Regular cardiac myocyte (primary cell): ENCODE measurements at places on chromosomes 1 and 21. TPM values are rescaled to one million over a fixed set of nuclear protein-coding genes. Genes with fewer than 3 reads are reported as not detected.

The YOD1 gene
- total RNA-seq: 7.3 and 7.9 TPM in 2 replicates

The MROH9 gene
- 0.38 and 0.85 TPM in 2 replicates for total RNA-seq

The PAPPA2 gene
- total RNA-seq: 2.9 and 4.8 TPM in 2 replicates

The DRAXIN gene
- total RNA-seq: 0.56 and 0.77 TPM in 2 replicates

The SOD1 gene
- total RNA-seq: 304 and 451 TPM in 2 replicates

The RGS2 gene
- 48.5 and 76.1 TPM in 2 replicates for total RNA-seq

The FCRL6 gene
- not detected in 2 replicates for total RNA-seq

The MAP10 gene
- total RNA-seq: 0.96 and 1.1 TPM in 2 replicates

The CHRM3 gene
- total RNA-seq: under 0.01 TPM in 2 replicates

The PIK3CD gene
- 3.1 and 7.6 TPM in 2 replicates for total RNA-seq

The PTGFR gene
- total RNA-seq: 12.7 and 16.9 TPM in 2 replicates

The IL19 gene
- 0.28 TPM in 1 of 2 replicates, not detected in the other for total RNA-seq

The CTSS gene
- total RNA-seq: 3.3 and 12.4 TPM in 2 replicates

The THAP3 gene
- total RNA-seq: 22.4 and 24.0 TPM in 2 replicates

The COL9A2 gene
- total RNA-seq: 0.38 and 1.4 TPM in 2 replicates

The AMY1B gene
- not detected in 2 replicates for total RNA-seq

The TGFB2 gene
- 20.9 and 63.7 TPM in 2 replicates for total RNA-seq

The NES gene
- 49.6 and 145 TPM in 2 replicates for total RNA-seq

The USH2A gene
- not detected in 2 replicates for total RNA-seq

The RNU1-1 gene
- under 0.01 TPM in 2 replicates for total RNA-seq

The SYPL2 gene
- 0.19 and 0.56 TPM in 2 replicates for total RNA-seq

The TRIM46 gene
- total RNA-seq: 1.5 and 2.5 TPM in 2 replicates

The LMX1A gene
- not detected in 2 replicates for total RNA-seq

The PTAFR gene
- under 0.01 TPM in 2 replicates for total RNA-seq

The MYBPHL gene
- not detected in 2 replicates for total RNA-seq
